ENCODE measurements at places on chromosomes 5 and 9.
A peak's percentile ranks its signal among the peaks of the same experiment; 100 is the strongest.

GRCh38 chr5:88683506-88684135, 199.4 kb downstream of the MEF2C start:
- peak; percentile 96 for DNase-seq

DNA sequence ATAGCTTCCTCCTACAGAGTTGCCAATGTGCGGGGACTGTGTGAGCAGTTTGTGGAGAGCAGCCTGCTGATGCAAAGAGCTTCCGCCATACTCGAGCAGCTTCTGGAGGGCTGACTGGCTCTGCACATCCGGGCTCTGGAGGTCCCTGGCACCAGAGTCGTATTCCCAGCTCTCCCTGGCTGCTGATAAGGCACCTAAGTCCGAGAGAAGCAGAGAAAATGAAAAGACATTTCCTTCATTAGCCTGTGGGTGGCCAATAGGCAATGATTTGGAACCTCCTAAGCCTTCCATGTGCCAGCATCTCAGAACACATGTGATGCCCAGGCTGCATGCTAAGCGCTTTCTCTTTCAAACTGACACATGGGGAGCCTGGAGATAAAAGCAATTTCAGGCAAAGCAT, 94.3 kb downstream of the TSSK1B start:
- no peak for DNase-seq

DNA sequence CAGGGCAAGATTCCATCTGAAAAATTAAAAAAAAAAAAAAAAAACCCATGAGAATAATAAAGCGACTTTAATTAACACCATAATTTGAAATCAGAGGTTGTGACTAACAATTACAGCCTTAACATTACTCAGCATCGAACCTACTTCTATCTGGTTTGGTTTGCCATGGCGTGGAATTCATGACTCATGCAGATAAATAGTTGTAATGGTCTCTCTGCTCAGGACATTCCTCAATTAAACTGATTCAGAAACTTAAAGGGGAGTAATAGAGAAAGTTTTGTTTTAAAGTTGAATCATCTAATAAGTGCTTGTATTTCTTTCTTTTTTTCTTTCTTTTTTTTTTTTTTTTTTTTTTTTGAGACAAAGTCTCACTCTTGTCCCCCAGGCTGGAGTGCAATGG, 135.5 kb downstream of the SPATA31D1 start:
- no peak for DNase-seq

GRCh38 chr5:129652349-129653056, 95.4 kb upstream of the MINAR2 start:
- DNase-seq = peak; percentile 71

DNA sequence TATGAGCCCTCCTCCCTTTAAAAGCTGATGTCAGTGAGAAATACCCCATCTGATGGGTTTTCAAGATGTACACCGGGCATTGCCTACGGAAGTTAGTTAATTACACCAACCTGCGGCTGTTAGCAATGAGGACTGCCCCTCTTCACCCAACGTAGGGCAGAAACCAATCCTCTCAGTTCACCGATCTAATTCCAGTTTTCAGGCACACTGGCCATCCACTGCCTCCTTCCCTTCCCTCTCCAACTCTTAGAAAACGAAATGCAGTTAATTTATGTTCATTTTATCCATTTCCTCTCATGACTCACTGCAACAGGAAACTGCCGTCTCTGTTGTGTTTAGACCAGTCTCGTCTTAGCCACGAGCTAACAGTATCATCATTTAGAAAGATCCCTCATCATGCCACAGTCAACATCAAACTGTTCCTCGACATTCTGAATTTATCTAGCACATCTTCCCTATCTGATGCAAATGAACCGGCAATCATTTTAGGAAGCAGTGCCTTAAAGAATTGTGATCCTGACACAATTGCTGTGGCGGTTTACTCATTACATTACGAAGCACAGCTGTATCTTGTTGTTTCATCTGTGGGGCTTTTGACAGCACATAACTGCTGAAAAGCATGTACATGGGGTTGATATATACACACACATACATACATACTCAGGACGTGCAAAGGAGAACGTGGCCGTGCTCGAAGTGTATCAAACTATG, 168.6 kb downstream of the EFNA5 start:
- DNase-seq = no peak

DNA sequence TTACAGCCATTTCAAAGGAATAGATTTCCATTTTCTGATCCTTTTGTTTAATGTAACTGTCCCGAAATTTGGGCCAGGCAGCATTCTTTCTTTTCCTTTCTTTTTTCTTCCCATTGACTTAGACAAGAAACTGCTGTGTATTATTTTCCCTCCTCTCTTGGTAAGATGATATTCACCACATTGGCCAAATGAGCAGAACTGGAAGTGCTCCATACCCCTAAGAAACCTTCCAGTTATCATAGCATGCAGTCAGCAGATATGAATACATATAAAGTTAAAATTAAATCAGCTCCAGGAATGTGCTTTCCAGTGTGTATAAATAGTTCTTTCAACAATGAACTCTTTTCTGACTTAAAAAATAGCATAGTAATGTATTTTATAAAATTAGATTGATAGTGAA, 168.5 kb upstream of the GAS1 start:
- no peak for DNase-seq

GRCh38 chr5:12902611-12903010, 998.4 kb upstream of the CTNND2 start:
- DNase-seq = no peak

DNA sequence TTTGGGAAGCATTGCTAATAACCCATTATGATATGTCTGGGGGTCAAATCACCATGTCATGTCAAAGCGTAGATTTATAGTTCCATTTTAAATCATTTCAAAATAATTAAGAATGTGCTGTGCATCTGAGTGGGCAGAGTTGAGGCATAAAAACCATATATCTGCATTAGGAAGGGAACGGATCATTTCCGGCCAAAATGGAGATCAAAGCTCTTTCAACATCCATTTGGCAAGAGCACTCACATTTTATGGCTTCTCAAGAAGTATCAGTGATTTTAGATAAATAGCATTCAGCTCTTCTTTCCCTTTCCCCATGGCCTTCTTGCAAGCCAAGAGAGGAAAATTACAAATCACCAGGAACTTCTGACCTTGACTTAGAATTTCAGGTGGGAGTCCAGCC, 89.9 kb downstream of the HSPA4 start:
- DNase-seq = no peak

GRCh38 chr9:110028271-110028670, 179.7 kb downstream of the C9orf152 start:
- DNase-seq = no peak

DNA sequence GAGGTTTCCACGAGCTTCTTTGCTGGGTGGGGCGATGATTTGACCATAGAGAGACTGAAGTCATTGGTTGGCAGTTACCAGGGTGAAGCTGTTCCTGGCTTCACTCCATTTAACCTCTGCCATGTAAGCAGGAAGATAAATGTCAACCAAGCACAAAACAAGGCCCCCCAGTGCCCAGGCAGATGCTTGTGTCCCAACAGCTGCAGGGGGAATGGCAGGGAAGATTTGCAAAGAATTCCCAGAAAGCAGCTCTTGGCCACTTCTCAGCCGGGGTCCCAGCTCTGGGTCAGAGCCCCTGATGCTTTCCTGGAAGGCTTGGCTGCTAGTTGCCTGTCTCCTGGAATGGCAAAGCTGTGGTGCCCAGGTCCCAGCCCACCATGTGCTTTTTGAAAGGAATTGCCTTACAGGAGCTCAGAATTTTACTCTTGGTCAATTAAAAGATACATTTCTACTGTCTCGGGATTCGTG, 383.4 kb downstream of the ENC1 start:
- no peak for DNase-seq

GRCh38 chr9:113393281-113393680, 7.8 kb downstream of the ALAD start:
- no peak for DNase-seq

- DNase-seq = no peak
These were observed 116.0 kb upstream of the OR13F1 start for GRCh38 chr9:104388071-104388470.

DNA sequence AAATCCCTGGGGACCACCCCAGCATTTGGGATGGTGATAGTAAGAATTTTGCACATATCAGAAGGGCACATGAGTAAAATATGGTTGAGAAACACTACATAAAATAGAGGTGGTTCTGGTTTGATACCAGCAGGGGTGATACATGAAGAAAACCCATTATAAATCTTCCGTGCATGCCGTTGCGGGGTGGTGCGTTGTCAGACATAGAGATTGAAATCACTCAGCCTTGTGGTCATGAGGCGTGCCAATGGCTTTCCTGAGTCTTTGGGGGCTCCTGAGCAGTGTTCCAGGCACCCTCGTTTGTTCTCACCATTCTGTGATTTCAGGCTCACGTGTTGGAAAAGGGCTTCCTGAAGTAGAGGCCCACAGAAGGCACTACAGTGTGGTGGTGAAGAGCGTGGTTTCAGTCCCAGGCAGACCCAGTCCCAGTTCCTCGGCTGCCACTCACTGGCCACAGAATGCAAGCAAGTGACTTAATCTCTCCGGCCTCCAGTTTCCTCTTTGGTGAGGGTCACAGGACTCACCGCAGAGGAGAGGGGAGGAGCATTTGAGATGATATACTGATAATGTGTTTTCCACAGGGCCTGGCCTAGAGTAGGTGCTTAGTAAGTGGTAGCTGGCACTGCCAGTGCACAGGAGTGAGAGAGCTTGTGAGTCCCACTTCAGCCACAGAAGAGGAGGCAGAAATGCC, 20.5 kb upstream of the GLRX start:
- no peak for DNase-seq

All from brain (organoid and tissue), 16 donors.